ENCODE measurements at places on chromosomes 5 and 9.
A peak's percentile ranks its signal among the peaks of the same experiment; 100 is the strongest.

- DNase-seq = no peak
These were observed 101.2 kb downstream of the RAPGEF6 start for GRCh38 chr5:131533836-131534235.

GRCh38 chr9:128946571-128947276 is 679 bp downstream of the DOLK start:
- DNase-seq = peak; percentile 73

DNA sequence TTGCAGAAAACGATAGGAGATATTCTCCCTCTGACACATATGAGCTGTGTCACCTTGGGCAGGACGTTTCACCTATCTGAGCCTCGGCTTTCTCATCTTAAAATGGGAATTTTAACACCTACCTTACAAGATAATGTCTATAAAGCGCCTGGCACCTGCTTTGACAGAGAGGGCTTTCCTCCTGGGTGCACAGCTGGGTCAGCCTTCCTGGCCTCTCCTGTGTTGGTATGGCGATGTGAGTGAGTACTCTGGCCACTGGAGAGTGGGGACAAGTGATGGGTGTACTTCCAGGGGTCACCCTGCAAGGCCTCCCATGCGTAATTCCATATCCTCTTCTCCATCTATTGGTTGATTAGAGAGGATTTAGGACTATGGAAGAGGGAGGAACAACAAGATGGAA is 113.1 kb upstream of the SMIM23 start:
- no peak for DNase-seq

DNA sequence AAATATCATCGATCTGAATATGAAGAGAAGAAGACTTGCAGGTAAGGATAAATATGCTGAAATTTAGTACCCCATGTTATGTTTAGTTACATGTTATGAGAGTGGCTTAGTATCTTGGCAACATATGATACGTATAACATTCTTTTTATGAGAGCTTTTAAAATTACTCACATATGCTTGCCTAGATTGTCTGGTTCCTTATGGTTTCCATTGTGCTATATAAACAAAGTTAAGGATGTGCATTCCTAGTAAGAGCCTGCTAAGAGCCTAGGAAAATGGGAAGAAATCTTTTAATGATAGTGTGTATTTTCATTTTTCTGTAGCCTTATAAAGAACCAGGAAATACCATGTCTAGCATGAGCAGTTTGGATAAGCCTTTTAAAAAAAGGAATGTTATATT is 112.0 kb upstream of the KCNN2 start:
- no peak for DNase-seq

- DNase-seq = no peak
These were observed 33.8 kb downstream of the RNF145 start for GRCh38 chr5:159175547-159175946.

GRCh38 chr9:121463026-121463807 is 36.4 kb downstream of the GGTA1 start:
- DNase-seq = no peak

DNA sequence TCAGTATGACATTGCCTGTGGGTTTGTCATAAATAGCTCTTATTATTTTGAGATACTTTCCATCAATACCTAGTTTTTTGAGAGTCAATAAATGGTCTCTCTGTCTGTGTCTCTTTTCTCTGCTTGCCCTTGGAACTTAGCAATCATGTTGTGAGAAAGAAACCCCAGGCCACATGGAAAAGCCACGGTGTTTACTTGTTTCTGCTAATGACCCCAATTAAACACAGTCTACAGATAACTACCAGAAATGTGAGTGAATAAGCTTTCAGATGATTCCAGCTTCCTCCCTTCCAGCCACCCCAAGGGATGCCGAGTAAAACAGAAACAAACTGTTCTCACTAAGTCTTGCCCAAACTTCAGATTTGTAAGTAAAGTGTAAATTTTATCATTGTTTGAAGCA is 584.9 kb downstream of the MAT2B start:
- no peak for DNase-seq

DNA sequence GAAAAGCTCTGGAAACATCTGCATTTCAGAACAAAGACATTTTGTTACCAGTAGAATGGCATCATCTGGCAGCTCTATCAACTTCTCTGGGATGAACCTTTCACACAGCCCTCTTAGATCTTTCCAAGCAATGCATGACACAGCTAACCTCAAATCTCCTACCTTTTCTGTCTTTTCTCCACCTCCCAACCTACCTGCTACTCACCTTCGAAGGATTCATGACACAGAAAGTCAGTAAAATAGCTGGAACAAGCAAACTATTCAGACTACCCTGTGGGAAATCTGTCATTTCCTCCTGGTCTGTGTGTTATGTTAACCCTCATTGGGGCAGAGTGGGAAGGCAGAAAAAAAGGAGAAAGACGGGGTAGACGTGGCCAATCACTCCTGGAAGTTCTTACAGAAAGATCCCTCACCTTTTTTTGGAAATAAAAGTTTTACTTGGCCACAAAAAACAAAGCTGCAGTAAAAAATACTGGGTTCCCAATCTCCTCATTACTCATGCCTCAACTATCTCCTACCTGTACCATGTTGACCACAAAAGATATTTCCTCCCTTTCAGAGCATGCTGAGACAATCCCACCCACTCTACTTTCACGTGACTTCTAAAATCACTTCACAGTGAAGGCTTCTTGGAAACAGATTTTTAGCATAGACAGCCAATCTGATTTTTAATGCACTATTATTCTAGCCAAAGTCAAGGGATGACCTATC is 362.1 kb upstream of the RFX3 start:
- DNase-seq = no peak

DNA sequence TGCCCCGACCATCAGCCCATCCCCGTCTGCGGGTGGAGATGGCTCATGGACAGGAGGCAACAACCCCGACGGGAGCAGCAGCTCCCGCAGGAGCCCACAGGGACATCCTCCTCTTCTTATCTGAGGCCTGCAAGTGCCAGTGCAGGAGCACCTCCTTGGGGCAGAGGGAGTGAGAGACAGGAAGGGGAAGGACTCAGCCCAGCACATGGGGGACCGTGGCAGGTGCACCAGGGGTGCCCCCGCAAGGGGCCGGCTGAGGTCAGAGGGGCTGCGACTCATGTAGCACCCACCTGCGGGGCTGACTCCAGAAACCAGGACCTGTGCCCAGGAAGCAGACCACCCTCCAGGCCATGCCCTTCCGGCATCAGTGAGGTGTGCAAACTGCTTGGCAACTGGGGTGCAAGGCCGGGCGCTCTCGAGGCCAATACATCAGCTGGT is 259.8 kb upstream of the ADAMTS16 start:
- DNase-seq = no peak

DNA sequence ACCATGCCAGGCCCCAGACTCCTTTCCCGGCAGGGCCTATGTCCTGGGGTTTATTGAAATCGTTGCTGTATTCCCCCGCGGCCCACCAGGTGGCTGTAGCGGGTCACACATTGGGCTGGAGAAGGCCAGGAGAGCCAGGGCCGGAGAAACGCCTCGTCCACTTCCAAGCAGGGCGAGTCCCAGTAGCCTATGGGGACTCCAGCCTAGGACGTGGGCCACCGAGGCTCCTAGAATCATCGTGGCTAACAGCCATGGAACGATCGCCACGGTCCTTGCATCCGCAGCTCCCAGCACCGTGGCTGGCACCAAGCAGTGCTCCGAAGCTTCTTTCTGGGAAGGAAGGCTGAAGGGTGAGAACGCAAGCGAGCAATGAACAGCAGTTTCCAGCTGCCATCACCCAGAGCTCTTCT is 87.7 kb downstream of the ENTREP1 start:
- DNase-seq = peak; percentile 44

GRCh38 chr5:93100976-93101375 is 480.0 kb downstream of the NR2F1-AS1 start:
- DNase-seq = no peak

DNA sequence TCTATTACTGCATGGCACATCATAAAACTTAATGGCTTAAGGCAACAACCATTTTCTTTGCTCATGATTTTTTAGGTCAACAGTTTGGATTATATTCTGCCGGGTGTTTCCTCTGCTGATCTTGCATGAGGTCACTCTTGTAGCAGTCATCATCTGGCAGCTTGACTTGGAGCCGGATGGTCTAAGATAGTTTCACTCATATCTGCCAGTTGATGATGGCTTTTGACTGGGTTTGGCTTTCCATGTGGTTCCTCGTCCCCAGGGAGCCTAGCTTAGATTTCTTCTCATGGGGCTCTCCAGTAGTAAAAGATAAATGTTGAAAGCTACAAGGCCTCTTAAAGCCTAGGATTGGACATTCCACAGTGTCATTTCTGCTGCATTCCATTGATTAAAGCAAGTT is 27.4 kb downstream of the LNPEP start:
- DNase-seq = peak; percentile 91

- DNase-seq = no peak
These were observed 21.2 kb downstream of the UBE2QL1 start for GRCh38 chr5:6469836-6470235.

DNA sequence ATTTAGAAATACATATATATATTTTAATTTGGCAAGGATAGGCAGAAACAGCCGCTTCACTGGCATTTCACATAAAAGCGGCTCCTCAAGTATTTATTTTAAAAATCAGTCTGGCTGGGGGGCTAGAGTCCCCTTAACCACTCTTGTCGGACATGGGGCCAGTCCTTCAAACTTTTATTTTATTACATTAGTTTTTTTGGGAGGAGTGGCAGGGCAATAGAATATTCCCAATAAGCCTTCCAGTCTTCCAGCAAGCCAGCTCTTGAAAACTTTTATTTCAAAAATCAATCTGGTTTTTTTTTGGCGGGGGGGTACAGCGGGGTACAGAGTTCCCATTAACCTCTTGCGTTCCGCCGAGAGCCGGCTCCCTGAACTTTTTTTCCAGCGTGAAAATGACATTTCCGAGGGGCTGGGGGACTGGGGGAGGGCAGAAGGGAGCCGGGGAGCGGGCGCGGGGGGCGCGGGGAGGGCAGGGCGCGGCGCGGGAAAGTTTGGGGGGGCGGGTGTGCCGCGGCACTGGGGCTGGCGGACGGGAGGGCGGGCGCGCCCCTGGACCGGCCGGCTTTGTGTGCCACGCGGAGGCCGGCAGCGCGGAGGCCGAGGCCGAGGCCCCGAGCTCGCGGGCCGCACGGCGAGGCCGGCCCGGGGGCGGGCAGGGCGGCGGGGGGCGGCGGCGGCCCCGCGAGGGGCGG is 504 bp upstream of the ZNF618 start:
- peak; percentile 54 for DNase-seq

- DNase-seq = no peak
These were observed 35.5 kb downstream of the RFK start for GRCh38 chr9:76358628-76359280.

GRCh38 chr5:116613445-116613844 is 38.8 kb upstream of the SEMA6A start:
- no peak for DNase-seq

GRCh38 chr9:68827837-68828744 is 123.1 kb downstream of the PIP5K1B start:
- DNase-seq = no peak

- DNase-seq = no peak
These were observed 13.0 kb upstream of the DAB2IP start for GRCh38 chr9:121638399-121638798.

DNA sequence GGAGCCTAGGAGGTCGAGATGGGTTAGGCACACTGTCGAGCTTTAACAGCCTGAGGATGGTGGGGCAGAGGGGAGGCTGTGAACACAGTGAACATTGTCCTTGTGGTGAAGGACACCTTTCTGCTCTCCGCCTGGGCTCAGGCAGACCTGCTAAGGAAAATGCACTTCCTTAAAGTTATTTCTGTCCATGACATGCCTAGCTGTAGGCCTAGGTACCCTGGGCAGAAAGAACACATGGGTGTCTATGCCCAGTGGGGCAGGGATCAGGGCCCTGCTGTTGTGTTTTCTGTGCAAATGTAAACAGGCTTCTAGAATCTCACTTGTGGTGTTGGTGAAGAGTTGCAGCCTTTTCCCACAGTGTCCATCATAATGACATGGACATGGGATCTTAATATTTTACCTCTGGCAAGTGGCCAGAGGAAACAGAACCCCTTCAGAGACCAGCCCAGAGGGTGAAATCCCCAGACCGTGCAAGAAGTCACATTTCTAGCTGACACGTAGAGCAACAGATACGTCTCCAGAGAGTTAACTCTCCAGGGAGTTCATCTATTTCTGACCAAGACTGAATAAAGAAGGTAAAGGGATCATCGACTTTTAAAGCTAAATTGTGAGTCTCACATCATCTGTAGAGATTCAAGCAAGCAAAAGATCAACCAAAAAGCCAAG is 79.2 kb downstream of the C9orf152 start:
- no peak for DNase-seq

DNA sequence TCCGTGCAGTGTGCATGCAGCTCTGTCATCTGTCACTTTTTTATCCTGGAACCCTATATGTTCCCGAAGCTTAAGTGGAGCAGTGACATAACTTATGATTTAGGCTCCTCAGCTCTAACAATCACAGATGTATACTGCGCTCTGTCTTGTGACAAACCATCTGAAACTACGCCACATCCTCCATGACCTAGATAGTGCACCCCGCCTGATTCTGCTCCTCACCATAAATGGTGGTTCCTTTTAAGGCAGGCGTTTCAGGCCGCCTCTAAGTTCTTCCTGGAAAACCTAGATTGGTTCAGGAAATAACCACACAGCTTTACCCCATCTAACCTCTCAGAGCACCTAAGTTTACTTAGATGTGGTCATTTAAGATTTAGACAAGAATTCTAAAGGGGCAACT is 372.0 kb downstream of the CDH10 start:
- no peak for DNase-seq

DNA sequence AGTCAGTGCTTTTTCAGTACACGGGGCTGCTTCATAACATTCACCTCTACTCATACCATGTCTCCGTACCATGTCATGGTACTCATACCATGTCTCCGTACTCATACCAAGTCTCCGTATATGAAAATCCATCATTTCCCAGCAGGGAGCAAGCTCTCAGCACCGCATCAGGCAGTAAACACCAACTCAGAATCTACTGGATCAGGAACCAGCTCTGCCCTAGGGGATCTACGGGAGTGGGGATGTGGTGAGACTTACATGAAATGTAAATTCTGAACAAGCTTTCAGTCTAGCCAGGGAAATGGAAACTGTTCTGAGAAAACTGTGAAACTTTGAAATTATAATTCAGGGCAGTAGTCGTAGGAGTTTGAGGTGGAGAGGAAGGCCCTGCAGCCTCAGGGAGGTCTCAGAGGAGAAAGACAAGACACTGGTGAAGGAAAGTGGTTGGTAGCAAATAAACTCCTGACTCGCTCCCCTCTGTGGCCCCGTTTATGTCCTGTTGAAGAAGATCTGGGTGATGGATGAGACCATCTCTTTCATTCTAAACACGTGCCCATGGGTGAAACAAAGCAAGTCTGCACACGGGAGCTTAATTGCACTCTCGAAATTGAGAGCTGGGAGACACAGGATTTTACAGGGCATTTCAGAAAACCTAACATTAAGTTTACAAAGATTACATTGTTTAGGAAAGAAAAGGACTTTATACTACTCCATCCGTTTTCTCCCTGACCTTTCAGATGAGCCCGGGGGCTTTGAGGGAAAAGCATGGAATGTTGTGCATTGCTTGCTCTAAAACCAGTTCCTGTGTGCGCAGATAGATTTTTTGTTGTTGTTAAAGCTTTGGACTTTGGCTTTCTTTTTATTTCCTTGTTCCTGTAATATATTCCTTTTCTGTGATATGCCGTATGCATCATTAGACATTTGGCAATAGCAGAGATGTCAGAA is 26.8 kb downstream of the ACTBL2 start:
- no peak for DNase-seq

- no peak for DNase-seq
These were observed 231.2 kb downstream of the CHSY3 start for GRCh38 chr5:130135506-130135905.

- DNase-seq = no peak
These were observed 63.7 kb downstream of the CXXC5 start for GRCh38 chr5:139711906-139712224.

Data from erythroblast (primary cell).